Activated naive CD8-positive, alpha-beta T cell treated with anti-CD3 and anti-CD28 coated beads, Interleukin-2, amount 10 ng/mL, durations not matched to agents 7 days and 5 days (primary cell): ENCODE measurements at places on chromosomes 7 and 10. TPM values are rescaled to one million over a fixed set of nuclear protein-coding genes. Genes with fewer than 3 reads are reported as not detected.

DNA sequence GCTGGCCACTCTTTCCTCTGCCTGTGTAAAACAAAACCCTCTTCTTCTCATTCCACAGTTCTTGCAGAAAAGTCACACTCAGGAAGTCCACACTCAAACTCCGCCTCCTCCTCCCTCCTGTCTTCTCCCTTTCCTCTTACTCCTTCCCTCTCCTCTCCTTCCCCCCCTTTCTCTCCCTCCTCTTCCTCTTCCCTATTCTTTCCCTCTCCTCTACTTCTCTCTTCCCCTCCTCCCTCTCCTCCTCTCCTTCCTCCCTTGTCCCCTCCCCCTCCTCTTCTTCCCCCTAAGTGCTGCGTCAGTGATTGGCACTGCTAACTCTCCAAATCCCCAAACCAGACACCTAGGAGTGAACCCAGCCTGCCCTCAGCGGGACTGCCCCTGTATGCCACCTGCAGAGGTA, 67.0 kb downstream of the ZNF467 start:
- H3K36me3 ChIP-seq: peaks cover 2% of the 10 kb centered on the region
- H3K27me3 ChIP-seq: peaks cover 16% of the 10 kb centered on the region
- no peaks in the 10 kb centered on the region for H3K4me1 ChIP-seq

GRCh38 chr10:12513775-12514673, 164.7 kb downstream of the CAMK1D start:
- H3K4me1 ChIP-seq: peaks cover 13% of the 10 kb centered on the region
- no peaks in the 10 kb centered on the region for H3K27me3 ChIP-seq
- no peak overlapping the region for H3K27ac ChIP-seq
- DNase-seq: no peak

GRCh38 chr10:107342711-107343110, 178.2 kb upstream of the SORCS1 start:
- H3K27ac ChIP-seq: no peak overlapping the region
- DNase-seq: no peak
- H3K4me1 ChIP-seq: no peaks in the 10 kb centered on the region
- H3K36me3 ChIP-seq: no peaks in the 10 kb centered on the region
- H3K4me3 ChIP-seq: no peak overlapping the region

GRCh38 chr10:82981137-82981723, 1106.2 kb downstream of the NRG3 start:
- H3K4me1 ChIP-seq: no peaks in the 10 kb centered on the region
- H3K27me3 ChIP-seq: no peaks in the 10 kb centered on the region
- H3K36me3 ChIP-seq: no peaks in the 10 kb centered on the region
- no peak for DNase-seq

- H3K27ac ChIP-seq: no peak overlapping the region
- no peak for DNase-seq
- H3K4me3 ChIP-seq: no peak overlapping the region
- H3K36me3 ChIP-seq: no peaks in the 10 kb centered on the region
These were observed 56.4 kb upstream of the FAM20C start for GRCh38 chr7:135731-136645.

GRCh38 chr7:42096681-42097561, 140.1 kb downstream of the GLI3 start:
- no peaks in the 10 kb centered on the region for H3K27me3 ChIP-seq
- no peak overlapping the region for H3K4me3 ChIP-seq
- no peak for DNase-seq

DNA sequence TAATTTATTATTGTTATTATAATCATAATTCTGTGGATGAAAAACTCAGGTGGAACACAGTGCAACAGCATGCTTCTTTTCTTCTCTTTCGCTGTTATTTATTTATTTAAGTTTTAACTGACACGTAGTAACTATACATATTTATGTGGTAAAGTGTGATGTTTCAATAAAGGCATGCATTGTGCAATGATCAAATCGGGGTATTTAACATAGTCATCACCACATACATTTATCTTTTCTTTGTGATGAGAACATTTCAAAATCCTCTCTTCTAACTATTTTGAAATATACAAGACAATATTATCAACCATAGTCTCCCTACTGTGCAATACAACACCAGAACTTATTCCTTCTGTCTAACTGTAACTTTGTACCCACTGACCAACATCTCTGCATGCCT, 152.5 kb upstream of the LYZL1 start:
- no peak overlapping the region for H3K4me3 ChIP-seq
- H3K27ac ChIP-seq: no peak overlapping the region
- no peaks in the 10 kb centered on the region for H3K4me1 ChIP-seq
- DNase-seq: no peak
- peaks cover 21% of the 10 kb centered on the region for H3K27me3 ChIP-seq
- no peaks in the 10 kb centered on the region for H3K36me3 ChIP-seq

DNA sequence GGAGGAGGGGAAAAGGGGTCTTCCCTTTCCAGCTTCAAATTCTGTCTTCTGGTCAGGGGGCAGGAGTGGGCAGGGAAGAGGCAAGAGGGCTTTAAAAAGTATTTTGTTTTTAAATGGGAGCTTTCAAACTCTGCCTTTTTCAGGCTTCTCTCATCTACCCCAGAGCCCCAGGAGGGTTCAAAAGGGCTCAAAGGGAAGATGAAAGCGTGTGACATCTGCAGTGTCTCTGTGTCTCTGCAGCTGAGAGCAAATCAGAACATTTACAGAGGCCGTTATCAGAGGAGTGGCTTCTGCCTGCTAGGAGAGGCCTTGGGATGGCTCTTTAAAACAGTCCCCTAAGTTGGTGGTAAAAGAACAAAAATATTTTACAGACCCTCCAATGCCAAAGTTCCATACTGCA, 30.3 kb downstream of the TRIM8 start:
- H3K27me3 ChIP-seq: no peaks in the 10 kb centered on the region
- H3K27ac ChIP-seq: peak overlapping the region; percentile 68
- H3K4me1 ChIP-seq: peaks cover 33% of the 10 kb centered on the region
- H3K36me3 ChIP-seq: no peaks in the 10 kb centered on the region

DNA sequence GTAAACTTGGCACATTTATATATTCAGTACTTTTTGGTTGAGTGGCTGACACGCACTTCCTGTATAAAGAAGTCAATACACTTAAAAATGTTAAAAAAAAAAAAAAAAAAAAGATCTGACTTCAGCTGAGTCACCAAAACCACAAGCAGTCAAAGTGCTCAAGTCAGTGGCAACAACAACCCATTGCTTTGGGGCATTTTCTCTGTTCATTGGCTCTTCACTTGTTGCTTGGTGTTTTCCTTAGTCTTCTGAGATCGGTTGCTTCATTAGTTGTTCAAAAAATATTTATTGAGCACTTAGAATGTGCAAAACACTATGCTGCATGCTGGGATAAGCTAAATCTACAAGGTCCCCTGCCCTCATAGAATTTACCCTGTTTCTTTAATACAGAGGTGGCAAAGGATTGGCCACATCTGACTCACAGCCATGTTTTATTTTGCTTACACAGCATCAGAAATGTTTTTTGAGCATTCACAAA, 63.7 kb downstream of the ZNRF2 start:
- peaks cover 42% of the 10 kb centered on the region for H3K4me1 ChIP-seq
- peak overlapping the region; percentile 68 for H3K4me3 ChIP-seq
- H3K27me3 ChIP-seq: no peaks in the 10 kb centered on the region
- no peak for DNase-seq
- H3K27ac ChIP-seq: peak overlapping the region; percentile 85
- peaks cover 3% of the 10 kb centered on the region for H3K36me3 ChIP-seq

DNA sequence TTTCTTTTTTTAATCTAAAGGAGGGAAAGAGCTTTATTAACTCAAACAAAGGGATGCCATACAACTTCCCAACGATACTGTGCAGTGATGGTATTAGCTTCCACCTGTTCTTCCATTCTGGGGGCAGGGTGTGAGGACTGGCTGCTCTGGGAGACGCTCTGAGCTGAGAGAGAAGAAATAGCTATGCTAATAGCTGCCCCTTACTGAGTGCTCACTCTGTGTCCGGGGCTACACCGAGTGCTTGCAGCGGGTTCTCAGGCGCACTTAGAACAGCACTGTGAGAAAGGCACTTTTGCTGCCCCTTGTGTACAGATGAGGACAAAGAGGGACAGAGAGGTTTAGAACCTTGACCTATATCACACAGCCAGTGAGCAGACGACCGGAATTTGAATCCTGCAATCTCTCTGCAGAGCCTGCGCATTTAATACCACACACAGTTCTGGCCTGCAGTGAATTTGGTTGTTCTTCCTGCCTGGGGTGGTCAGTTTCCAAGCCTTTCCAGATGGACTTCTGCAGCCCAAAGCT, 142.2 kb downstream of the PLPP4 start:
- no peak overlapping the region for H3K4me3 ChIP-seq
- peaks cover 2% of the 10 kb centered on the region for H3K4me1 ChIP-seq
- H3K36me3 ChIP-seq: no peaks in the 10 kb centered on the region
- H3K27me3 ChIP-seq: no peaks in the 10 kb centered on the region

GRCh38 chr7:151406886-151407583, 2.8 kb downstream of the WDR86 start:
- H3K4me1 ChIP-seq: peaks cover 9% of the 10 kb centered on the region
- no peak overlapping the region for H3K27ac ChIP-seq
- peaks cover 32% of the 10 kb centered on the region for H3K27me3 ChIP-seq
- no peak overlapping the region for H3K4me3 ChIP-seq
- H3K36me3 ChIP-seq: no peaks in the 10 kb centered on the region
- DNase-seq: no peak

DNA sequence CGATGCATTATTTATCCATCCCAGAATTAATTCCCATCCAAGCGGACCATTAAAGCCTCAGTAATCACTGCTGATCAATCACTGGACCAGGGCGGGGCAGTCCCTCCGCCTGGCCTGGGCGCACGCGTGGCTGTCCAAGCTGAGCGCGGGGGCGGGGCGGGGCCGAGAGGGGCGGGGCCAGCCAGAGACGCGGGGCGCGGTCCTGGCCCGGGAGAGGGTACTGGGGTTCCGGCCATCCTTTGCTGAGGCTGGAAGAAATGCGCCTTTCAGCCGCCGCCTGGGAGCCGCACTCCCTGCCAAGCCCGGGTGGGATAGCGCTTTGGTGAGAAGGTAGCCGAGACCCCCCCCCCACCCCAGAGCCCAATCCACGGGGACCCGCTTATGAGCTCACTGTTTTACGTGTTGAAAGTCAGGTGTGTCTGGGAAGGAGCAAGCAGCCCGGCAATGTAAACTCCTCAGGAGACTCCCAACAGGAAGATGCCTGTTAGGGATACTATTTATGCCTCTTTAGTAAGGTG, at the start of gene ARHGAP22:
ARHGAP22 (minus strand) TSS at position 83 of the 518 bp plus-strand sequence. CDS start 277 bp downstream, outside the sequence.
- peaks cover 32% of the 10 kb centered on the region for H3K27me3 ChIP-seq
- H3K4me1 ChIP-seq: peaks cover 3% of the 10 kb centered on the region
- peak within 1 kb of the TSS; percentile 12 for H3K4me3 ChIP-seq
- H3K36me3 ChIP-seq: no peaks in the 10 kb centered on the region
- DNase-seq: no peak
- H3K27ac ChIP-seq: no peak within 1 kb of the TSS

DNA sequence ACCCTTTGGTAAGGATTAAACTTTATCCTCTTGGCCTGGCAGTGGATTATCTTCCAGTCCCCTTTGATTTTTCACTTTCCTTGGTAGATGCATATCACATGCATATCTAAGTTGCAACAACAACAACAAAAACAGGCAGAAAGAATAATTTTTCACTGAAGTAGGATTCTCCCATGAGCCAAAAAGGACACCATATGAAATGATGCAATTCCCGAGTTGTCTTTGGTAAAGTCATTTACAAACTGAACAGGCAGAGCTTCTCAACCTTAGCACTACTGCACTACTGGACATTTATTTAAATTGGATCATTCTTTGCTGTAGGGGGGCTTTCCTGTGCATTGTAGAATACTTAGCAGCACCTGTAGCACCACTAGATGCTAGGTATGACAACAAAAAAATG, 195.0 kb downstream of the RELN start:
- no peaks in the 10 kb centered on the region for H3K27me3 ChIP-seq
- H3K4me1 ChIP-seq: no peaks in the 10 kb centered on the region
- no peak overlapping the region for H3K4me3 ChIP-seq
- no peaks in the 10 kb centered on the region for H3K36me3 ChIP-seq

DNA sequence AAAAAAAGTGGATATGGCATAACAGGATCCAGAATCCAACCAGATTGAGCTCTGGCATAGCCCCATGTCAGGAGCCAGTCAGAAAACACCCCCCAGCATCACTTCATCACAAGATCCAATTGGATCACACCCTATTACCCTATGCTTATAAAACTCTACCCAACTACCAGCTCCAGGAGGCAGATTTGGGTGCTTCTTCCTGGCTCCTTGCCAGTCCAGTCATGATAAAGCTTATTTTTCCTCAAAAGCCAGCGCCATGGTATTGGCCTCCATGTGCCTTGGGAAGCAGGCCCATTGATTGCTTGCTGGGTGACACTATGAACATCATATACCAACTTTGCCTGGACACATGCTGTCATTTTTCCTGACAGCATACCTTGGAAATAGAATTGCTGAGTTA, 281.4 kb upstream of the MKLN1 start:
- no peak overlapping the region for H3K27ac ChIP-seq
- H3K4me3 ChIP-seq: no peak overlapping the region
- no peak for DNase-seq

- H3K27me3 ChIP-seq: no peaks in the 10 kb centered on the region
- H3K4me3 ChIP-seq: no peak overlapping the region
- no peaks in the 10 kb centered on the region for H3K36me3 ChIP-seq
- no peaks in the 10 kb centered on the region for H3K4me1 ChIP-seq
- no peak overlapping the region for H3K27ac ChIP-seq
These were observed 218.3 kb downstream of the PTPRN2 start for GRCh38 chr7:158369290-158369689.

- no peaks in the 10 kb centered on the region for H3K36me3 ChIP-seq
- no peak overlapping the region for H3K27ac ChIP-seq
- DNase-seq: no peak
- no peak overlapping the region for H3K4me3 ChIP-seq
- no peaks in the 10 kb centered on the region for H3K27me3 ChIP-seq
- H3K4me1 ChIP-seq: no peaks in the 10 kb centered on the region
These were observed 151.6 kb downstream of the CACNA2D1 start for GRCh38 chr7:82291931-82292330.

- H3K4me1 ChIP-seq: no peaks in the 10 kb centered on the region
- H3K4me3 ChIP-seq: no peak overlapping the region
- no peak for DNase-seq
- no peak overlapping the region for H3K27ac ChIP-seq
- peaks cover 4% of the 10 kb centered on the region for H3K27me3 ChIP-seq
These were observed 384.4 kb upstream of the SHH start for GRCh38 chr7:156196649-156197048.

GRCh38 chr7:128718967-128719642, 20.1 kb upstream of the CALU start:
- no peak for DNase-seq

The CFAP43 gene
- not detected for total RNA-seq

The ELOVL3 gene
- total RNA-seq: not detected

The APBB1IP gene
- total RNA-seq: 88.7 TPM

The PON3 gene
- total RNA-seq: not detected

The EGR2 gene
- total RNA-seq: 2.2 TPM

The SLC18A3 gene
- not detected for total RNA-seq

The RABGEF1 gene
- 24.7 TPM for total RNA-seq

The ALOX5 gene
- 13.6 TPM for total RNA-seq

The ZNF485 gene
- 6.5 TPM for total RNA-seq

The HMX2 gene
- not detected for total RNA-seq

The DGKI gene
- not detected for total RNA-seq

The TAS2R41 gene
- not detected for total RNA-seq

The PCLO gene
- total RNA-seq: not detected

The AGFG2 gene
- total RNA-seq: 51.6 TPM

The AKR1C3 gene
- 2.0 TPM for total RNA-seq

The MEOX2 gene
- total RNA-seq: not detected

The LARP4B gene
- 99.8 TPM for total RNA-seq

The TFPI2 gene
- total RNA-seq: not detected

The TMEM26 gene
- total RNA-seq: not detected

The CRHR2 gene
- not detected for total RNA-seq

The SFTPA1 gene
- not detected for total RNA-seq

The BAZ1B gene
- 90.5 TPM for total RNA-seq

The H2BK1 gene
- total RNA-seq: 1.6 TPM

The GCK gene
- 0.30 TPM for total RNA-seq

The ZPBP gene
- total RNA-seq: not detected
